RCC 7860 (cell line): ENCODE measurements at places on chromosomes 11 and 22.

- DNase-seq, result no peak
Observed at GRCh38 chr11:77406396-77406795, 67.5 kb downstream of the PAK1 start.

- no peak for DNase-seq
Observed at GRCh38 chr11:99068832-99069231, 48.1 kb downstream of the CNTN5 start.

- no peak for DNase-seq
Observed at GRCh38 chr11:76156971-76157427, 49.3 kb downstream of the WNT11 start.

DNA sequence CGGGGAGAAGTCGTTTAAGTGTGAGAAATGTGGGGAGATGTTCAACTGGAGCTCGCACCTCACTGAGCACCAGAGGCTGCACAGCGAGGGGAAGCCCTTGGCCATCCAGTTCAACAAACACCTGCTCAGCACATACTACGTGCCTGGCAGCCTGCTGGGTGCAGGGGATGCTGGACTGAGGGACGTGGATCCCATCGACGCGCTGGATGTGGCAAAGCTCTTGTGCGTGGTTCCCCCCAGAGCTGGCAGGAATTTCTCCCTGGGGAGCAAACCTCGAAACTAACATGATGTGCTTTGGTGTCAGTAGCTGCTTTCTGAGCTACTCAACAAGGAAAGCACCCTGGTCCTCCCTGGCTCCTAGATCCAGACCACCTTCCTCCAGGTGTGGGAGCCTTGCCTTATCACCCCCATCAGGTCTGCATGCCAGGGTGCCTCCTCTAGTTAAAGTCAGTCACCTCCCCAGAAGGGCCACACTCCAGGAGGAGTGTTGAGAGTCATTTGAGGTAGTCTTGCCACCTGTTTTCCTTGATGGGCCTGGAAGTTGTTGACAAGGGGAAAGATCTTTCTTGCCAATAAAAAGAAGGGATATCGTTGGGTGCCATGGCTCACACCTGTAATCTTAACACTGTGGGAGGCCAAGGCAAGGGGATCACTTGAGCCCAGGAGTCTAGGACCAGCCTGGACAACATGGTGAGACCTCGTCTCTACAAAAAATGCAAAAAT, 12.9 kb downstream of the ZNF74 start:
- no peak for DNase-seq
